ENCODE measurements at places on chromosomes 2 and 18.

DNA sequence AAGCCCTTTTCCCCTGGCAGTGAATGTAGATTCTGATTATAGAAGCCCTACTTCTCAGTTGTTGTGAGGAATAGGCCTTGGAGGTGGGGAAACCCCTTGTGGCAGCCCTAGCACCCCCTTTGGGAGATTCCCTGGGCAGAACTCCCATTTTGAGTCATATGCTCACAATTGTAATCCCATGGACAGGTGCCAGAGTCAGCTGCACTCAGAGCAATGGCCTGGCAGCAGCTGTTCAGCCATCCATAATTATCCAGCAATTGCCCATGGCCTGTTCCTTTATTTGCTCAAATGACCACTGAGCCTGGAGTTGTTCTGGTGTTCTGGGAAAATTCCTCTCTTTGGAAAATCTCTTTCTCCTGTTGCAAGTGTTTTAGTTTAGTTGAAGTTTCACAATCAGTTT, 71.7 kb downstream of the PTRHD1 start:
- DNase-seq: peak; percentile 92

DNA sequence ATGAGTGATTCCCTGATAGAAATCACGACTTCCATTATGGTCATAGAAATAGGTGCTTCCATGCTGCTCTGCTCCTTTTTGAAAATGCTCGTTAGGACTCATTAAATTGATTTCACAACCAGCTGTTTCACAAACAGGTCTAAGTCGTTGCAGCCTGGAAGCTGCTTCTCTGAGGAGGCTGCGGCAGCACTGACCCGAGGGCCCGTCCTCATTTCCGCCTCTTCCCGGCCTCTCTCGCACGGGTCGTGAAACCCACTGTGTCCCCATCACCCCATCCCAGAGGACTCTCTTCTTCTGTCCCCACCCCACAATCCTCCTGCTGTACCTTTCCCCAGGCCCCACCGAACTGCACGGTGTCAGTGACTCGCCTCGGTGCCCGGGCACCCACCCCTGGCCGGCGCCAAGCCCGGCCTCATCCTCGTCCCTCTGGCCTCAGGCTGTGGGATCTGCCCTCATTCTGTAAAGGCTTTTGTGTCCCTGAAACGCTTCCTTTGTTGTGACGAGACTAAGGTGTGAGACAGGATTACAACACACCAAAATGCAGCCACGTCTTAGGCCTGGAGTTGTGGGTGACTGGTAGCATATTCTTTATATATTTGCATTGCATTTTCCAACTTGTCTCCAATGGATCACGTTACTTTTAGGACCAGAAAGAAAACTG, 112.7 kb upstream of the CTDP1 start:
- DNase-seq: no peak

- DNase-seq: no peak
These were observed 25.5 kb upstream of the KCNE4 start for GRCh38 chr2:223026357-223027110.

- DNase-seq: no peak
These were observed 159.6 kb upstream of the TPO start for GRCh38 chr2:1253629-1254028.

GRCh38 chr2:195338856-195339255, 318.2 kb upstream of the SLC39A10 start:
- no peak for DNase-seq

GRCh38 chr2:152542337-152542994, 174.8 kb downstream of the PRPF40A start:
- no peak for DNase-seq

- no peak for DNase-seq
These were observed 606.0 kb upstream of the GCFC2 start for GRCh38 chr2:76316691-76317090.

DNA sequence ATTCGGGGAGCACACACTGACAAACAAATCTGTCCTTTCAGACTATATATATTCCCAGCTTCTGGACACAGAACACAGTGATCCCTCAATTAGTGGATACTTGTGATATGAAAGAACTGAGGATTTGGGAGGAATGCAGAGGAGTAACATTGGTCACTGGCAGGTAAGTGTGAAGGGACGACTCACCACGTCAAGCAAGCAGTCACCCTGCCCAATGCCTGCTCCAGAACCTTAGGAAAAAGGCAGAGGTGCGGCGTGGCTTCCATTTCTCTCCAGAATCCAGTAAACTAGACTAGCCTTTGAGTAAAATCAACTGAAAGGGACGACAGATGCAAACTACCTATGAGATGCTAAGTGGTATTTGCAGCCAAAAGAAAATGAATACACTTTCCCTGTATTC, 1.1 kb downstream of the CCDC93 start:
- DNase-seq: no peak

DNA sequence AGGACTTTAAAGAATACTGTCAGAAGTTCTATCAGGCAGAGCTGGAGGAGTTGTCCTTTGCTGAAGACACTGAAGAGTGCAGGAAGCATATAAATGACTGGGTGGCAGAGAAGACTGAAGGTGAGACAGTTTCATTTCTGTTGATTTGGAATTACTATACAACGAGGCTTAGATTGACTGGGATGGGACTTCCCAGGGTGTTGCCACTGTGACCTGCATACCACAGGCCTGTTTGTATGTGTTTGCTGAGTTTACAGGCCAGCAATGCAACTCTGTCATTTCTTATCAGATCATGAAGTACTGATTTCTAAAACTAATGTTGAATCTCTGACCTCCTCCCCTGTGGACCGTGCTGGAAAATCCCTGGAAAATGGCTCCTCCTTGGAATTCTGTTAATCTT, 11.8 kb downstream of the SERPINB8 start:
- DNase-seq: no peak

GRCh38 chr2:54041135-54041534, 70.3 kb upstream of the PSME4 start:
- DNase-seq: no peak

GRCh38 chr2:43276962-43277391, 50.6 kb upstream of the ZFP36L2 start:
- peak; percentile 40 for DNase-seq

DNA sequence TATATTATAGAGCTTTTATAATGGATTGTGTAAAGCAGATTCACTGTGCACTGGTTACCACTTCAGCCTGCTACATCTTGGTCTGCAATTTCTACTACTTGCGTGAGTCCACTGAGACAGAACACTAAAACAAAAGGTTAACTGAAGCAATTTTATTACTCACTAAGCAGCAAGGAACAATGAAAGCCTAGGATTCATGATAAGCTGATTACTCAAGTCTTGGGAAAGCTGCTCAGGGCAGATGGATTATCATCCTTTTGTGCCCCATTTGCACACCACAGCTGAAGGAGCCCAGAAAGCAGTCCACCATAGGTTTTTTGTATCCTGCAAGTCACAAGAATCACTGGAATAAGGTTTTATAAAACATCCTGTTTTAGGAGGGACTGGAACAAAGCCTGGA, 1215.2 kb upstream of the TMEFF2 start:
- no peak for DNase-seq

DNA sequence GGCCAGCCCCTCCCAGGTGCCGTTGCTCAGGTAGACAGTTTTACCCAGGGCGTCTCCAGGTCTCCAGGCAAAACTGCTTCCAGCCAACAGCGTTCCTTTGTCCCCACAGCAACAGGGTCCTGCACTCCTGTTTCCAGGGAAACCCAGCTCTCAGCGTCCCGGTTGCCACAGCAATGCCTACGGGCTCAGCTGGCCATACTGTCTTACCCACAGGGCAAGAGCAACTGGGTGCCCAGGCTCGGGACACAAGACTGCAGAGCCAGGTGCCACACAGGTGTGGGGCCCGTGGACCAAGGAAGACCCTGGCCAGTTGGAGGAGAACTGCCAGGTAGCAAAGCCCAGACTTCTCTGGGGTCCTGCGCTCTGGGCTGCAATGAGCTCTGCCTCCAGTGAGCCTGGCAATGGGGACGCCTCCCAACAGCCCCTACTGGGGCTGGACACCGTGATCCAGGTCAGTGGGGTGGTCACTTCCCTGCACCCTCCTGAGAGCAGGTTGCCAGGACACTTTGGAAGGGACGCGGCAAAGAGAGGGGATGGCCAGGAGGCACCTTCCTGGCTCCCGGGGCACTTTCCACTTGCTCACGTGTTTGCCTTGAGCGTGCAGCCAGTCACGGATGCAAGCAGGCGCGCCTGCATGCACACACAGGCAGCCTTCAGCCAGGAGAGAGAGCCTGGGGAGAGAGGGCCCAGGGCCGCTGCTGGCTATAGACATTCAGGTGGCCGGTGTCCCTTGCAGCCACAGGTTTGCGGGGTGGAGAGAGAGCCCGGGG, at the start of gene CROCC2:
Gene CROCC2 (plus strand): TSS at position 196 of the 770 bp plus-strand sequence. CDS start 178 bp downstream, at position 374.
- no peak for DNase-seq

GRCh38 chr2:238847841-238848690, at the start of gene TWIST2:
TSS of gene TWIST2 (plus strand) at chr2:238848085. CDS start at chr2:238848216, 131 bp downstream.
- DNase-seq: peak; percentile 16

- no peak for DNase-seq
These were observed 193.5 kb downstream of the PRKCE start for GRCh38 chr2:45844796-45845457.

- DNase-seq: no peak
These were observed 4.0 kb downstream of the FLACC1 start for GRCh38 chr2:201353116-201353515.

DNA sequence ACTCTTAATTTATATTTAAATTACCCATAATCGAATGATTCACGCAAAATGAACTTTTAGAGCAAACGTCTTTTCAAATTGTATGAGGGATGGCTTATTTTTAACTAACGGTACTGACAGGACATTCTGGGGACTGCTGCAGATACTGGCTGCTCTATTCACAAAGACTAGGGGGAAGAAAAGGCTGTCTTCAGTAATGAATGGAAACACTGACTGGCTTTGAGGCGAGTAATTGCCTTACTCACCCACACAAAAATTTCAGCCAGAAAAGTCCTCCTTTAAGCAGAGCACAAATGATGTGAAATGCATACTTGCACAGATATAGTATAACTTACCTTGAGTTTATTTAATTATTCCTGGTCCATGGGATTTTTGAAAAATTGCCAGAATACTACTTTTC, 852.6 kb downstream of the DPP10 start:
- peak; percentile 32 for DNase-seq

- DNase-seq: no peak
These were observed 41.4 kb upstream of the ROCK2 start for GRCh38 chr2:11385847-11386246.

DNA sequence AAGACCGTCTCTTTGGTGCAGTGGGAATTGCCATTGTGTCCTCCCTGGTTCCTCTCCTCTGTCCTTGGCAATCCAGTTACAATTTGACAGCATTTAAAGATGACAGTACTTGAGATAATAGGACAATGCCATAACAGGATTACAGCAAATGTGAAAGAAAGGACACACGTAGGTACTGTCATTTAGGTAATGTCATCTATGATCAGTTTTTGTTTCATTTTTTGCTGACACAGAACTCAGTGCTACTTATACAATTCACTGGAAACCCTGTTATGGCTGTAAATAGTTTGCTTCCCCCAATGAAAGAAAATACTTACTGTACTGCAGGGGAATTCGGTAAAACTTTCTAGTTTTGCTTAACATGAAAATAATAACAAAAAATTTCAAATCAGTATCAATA, 65.2 kb downstream of the BCL11A start:
- DNase-seq: no peak

DNA sequence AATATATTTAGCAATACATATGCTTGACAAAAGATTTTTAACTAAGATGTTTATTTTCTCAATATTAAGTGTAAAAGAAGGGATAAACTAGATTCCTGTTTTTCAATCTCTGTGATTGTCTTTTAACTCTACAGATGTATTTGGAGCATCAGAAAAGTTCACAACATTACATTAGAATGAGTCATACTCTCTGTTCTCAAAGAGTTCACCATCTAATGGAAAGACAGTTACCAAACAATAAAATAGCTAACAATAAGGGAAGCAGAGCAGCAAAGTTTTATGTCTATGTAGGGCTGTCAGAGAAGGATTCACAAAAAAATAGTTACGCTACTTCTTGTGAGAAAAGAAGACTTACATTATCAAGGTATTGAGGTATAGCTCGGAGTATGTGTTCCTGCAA, 109.2 kb upstream of the MAP2 start:
- no peak for DNase-seq

DNA sequence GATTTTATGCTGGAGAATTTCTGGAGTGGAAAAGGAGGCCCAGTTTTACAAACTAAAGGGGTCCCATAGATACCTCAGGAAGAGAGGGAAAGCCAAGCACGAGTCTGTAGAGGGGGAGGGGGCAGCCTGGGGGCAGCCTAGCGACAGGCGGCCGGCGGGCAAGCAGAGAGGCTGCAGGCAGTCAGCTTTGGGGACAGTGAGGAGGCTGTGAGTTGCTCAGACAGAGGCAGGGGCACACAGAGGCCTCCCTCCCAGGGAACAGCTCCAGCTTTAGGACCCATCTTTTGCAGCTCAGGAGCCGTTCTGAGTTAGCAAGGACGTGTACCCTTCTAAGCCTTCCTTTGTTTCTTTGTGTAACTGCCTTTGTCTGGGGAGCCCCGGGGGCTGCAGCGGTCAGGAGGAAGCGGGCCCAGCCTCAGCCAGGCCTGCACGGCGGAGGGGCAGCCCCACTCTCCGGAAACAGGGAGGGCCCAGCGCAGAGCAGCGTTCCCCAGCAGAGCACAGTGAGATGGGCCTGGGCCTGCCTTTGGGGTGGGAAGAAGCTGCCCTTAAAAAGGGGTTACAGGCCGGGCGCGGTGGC, 41.1 kb upstream of the RALBP1 start:
- no peak for DNase-seq

DNA sequence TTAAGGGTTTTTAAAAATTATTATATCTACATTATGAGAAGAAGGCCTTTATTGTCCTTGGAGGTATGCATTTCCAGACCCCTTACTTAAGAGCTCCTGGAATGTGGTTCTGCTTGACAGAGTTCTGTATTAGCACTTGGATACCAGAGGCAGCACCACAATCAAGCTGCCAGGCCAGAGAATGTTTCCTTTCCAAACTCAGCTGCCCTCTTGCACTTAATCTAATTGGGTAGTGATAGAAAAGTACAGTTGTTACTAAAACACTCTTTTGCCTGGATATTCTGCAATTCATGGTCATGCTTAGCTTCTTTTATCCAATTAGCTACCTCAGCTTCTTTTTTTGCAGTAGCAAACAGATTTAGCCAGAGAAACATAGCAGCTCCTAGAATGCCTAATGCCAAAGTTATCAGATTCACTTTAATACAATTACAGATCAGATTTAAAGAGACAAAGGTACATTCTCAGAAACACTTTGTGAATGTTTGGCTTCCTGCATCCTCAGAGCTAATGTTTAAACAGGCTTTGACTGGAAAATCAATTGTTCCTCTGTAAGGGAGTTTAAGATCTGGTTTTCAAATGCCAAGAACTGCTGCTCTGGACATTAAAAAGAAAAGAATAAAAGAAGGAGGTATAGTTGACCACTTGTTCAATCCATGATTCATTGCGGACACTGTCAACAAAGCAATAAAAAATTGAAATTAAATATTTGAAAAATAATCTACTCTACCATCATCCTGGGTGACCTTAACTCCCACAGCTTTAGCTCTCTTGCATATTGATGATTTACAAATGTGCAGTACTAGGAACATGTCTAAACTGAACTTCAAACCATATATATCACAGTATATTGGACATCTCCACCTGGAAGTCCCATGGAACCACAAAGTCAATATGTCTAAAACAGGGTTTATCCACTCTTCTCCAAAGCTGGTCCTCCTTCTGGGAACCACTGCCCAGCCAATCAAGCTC, 12.8 kb downstream of the NOSTRIN start:
- DNase-seq: no peak

- DNase-seq: no peak
These were observed 16.5 kb upstream of the PRLH start for GRCh38 chr2:237549643-237550415.
